Esophagus squamous epithelium (tissue), 5 donors: ENCODE measurements at places on chromosomes 5 and 9.

- DNase-seq: no peak
These were observed 2.5 kb downstream of the PFN3 start for GRCh38 chr5:177397875-177398390.

DNA sequence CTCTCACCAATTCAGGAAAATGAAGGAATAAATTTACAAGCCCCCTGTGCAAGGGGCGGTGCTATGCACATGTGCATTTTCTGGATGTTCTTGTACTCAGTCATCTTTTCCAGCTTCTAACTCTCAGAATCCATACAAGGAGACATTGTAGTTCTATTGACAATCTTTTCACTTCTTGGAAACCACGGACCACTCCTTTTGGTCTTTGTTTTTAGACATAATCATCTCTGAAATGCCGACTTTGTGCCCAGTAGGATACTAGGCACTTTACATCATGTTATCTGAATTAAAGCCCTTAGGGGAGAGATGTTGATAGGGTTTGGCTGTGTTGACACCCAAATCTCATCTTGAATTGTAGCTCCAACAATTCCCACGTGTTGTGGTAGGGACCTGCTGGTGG, 322.6 kb upstream of the WWC1 start:
- DNase-seq: no peak

GRCh38 chr5:92852219-92852618, 728.8 kb downstream of the NR2F1-AS1 start:
- no peak for DNase-seq

DNA sequence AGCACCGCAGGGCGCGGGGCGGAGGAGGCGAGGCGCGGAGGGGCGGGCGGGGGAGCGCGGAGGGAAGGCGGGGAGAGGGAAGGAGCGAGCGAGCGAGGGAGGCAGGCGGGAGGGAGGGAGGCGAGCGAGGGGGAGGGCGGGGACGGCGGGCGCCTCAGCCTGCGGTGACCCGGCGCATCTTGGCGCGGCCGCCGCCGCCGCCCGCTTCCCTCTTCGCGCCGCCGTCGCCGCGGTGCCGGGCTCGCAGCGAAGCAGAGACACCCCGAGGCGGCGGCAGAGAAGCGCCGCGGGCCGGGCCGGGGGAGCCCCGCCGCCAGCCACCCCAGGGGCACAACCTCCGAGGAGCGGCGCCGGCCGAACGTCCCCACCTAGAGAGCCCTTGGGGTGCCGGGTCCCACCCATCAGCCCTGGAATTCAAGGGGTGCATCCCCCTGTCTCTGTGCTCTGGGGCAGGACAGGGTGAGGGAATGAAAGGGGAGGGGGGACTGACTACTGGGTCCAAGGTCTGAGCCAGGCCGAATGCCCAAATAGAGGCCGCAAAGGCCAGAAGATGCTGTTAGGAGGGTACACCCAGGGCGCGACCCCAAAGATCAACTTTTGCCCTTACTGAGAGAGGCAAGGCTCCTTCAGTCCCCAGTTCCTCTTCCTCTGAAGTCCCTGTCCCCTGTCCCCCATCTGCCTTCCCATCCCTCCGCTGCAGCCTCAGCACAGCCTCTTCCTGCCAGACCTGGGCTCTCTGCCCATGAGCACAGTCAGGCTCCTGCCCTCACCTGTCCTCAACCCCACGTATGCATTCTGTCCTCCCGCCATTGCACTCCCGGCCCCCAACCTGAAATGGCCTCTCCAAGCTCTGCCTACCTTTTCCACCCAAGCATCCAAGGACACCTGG, at the start of gene ADAMTS2:
ADAMTS2 (minus strand) TSS at position 29 of the 889 bp plus-strand sequence. CDS start 133 bp downstream, outside the sequence.
- no peak for DNase-seq

- DNase-seq: no peak
These were observed 82.7 kb upstream of the SPOCK1 start for GRCh38 chr5:137581776-137582175.

GRCh38 chr5:103308774-103309173, 50.2 kb downstream of the MACIR start:
- DNase-seq: no peak

DNA sequence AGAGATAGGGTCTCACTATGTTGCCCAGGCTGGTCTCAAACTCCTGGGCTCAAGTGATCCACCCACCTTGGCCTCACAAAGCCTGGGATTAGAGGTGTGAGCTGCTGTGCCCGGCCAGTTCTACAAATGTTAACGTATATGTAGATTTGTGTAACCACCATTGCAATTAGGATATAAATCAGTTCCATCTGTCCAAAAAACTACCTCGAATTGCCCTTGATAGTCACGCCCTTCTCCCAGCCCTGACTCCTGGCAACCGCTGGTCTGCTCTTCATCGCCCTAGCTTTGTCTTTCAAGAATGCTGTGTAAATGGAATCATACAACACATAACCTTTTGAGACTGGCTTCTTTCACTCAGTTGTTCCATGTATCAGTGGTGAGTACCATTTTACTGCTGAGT, 46.1 kb upstream of the PPARGC1B start:
- DNase-seq: no peak

DNA sequence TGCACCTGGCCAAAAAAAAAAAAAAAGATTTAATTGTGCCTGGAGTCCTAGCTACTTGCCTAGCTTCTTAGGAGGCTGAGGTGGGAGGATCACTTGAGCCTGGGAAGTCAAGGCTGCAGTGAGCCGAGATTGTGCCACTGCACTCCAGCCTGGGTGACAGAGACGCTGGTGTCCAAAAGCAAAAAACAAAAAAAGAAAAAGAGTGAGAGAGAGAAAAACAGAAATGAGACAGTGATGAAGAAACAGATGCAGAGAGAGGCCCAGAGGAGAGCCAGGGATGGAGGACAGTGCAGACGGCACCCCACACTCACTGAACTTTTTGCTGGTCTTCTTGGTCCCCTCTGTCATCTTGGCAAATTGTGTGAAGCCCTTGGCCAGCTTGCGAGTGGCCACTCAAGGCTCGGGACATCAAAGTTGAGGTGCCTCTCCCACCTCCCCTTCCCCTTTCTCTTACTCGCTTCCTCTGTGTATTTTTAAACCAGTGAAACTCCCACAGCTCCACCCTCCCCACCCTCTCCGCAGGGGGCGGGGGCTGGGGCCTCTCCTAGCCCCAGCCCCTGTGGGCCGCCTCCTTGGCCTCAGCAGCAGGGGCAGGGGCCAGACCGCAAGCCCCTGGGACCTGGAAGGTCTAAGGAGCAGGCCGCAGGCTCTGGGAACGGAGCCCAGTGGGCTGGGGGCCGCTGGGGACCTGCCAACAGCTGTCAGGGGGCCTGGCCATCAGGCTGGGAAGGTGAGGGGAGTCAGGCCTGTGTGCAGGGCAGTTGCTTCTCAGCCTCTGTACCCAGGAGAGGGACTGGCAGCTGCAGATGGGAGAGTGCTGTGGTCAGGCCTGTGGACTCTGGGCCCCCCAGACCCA, at the start of gene SH2D3C:
SH2D3C (minus strand) TSS at position 387 of the 856 bp plus-strand sequence; CDS start at position 348, 39 bp downstream.
- DNase-seq: no peak

DNA sequence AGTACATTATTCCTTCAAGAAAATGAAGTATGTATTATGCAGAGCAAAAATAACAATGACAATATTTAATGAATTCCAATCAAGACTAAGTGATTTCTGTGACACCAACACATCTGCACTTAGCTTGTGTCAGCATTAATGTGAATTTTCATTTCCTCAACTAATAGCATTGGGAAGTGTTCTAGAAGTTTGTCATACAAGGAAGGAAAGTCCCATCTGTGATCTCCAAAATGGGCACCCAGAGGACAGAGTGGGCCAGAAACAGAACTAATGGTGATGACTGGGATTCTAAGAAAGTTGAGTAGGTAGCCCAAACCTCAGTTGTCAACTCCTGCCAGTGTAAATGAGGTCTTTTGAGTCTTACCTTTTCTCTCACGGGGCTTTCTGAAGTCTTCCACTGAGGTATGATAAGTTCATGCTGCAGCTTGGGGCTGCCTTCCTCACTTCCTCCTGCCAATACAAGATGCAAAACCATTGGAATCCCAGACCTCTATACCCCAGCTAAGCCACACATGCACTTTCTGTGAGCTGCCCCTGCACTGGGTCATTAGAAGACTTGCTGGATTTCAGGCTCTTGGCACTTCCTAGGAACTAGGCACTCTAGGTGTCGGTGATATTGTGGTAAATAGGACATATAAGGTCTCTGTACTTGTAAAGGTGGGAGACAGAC, 4.9 kb downstream of the ADAM19 start:
- no peak for DNase-seq

- no peak for DNase-seq
These were observed 3.9 kb downstream of the EGFL7 start for GRCh38 chr9:136666372-136667213.

- no peak for DNase-seq
These were observed 17.8 kb upstream of the SLC25A51 start for GRCh38 chr9:37921546-37922300.

DNA sequence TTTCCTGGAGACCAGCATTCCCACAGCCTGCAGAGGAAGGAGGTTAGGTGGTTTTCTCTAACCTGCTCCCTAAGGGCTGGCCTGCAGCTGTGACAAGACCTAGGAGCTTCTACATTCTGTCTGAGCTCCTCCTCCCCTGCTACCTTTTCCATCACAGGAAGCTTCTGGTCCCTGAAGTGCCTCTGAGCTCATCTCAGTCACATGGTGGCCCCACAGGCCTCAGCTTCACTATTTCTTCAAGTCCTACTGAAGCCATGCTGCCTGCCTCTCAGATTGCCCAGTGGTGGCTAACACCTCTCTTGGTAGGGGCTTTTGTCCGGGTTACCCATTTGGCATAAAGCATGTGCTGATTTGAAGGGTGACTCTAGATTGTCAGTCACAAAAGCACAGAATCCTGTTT, 259.4 kb downstream of the CRB2 start:
- no peak for DNase-seq

DNA sequence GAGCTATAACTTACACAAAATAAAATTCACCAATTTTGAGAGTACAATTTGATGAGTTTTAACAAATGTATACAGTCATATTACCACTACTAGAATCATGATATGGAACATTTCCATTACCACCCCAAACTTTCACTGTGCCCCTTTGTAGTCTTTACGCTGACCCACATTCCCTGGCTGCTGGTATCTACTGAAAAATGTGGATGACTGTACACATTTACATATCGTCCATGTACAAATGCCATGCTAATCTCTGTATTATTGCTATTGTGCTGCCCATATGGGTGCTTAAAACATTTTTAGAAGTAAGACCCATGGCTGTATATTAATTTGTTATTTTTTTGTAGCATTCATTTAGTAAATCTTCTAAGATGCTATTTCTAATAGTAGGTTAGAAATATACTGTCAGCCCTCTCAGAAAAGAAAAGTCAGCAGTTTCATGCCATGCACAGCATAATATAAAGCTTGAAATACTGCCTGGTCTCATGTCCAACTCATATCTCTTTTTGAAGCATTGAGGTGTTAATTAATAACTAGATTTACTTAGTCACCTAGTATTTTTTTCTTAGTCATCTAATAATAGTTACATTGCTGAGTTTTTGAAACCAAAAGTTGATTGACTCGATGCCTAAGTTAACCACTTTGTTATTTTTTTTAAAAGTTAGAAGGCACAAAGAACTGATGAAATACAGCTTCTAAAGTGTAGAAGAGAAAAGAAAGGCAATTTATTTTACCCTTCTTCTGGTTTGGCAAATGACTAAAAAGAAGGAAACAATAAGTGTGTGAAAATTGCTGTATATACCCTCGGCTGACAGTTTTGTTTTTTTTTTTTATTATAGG, 188.3 kb upstream of the MEF2C start:
- no peak for DNase-seq

DNA sequence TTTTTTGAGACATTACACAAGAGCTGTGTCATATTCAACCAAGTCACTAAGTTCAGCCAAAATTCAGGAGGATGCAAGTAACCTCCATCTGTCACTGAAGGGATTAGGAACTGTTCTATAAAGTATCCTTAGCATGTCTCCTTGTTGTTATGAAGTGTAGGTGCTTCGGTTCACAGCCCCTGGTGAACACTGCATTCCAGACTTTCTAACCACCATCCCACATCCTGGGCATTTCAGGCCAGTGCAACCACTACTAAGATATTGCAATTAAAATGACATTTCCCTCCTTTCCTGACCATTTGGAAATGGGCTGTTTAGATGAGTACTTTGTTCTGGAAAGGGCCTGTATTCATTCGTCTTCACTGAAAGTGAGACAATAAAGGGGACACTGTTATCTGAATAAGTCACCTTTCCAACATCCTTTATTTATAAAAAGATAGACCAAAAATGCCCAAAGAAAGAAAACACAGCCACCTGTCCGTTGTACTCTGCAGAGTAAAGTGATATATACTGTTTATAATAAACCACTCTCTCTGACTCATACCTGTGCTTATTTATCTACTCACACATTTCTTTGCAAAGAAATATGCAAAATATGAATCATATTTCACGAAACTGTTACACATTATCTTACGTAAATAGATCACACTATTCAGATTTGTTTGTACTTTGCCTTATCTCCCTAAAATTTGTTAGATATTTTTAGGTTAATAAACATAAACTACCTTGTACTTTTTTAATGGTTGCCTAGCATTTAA, 861.9 kb downstream of the CDH18 start:
- DNase-seq: no peak

GRCh38 chr5:108747774-108748400, at the start of gene FER:
TSS of gene FER (plus strand) at chr5:108747897. CDS start at chr5:108798183, 50,286 bp downstream.
- DNase-seq: no peak

GRCh38 chr5:56340196-56340980, 107.3 kb upstream of the ANKRD55 start:
- DNase-seq: no peak

DNA sequence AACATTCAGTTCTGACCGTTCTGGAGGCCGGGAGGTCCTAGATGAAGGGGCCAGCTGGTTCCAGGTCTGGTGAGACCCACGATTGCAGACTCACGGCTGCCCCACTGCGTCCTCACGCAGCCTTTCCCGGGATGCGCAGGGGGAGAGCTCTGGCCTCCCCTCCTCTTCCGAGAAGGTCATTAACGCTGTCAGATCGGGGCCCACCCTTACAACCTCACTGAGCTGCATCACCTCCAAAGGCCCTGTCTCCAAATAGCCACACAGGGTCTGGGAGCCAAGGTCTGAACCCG, 66.6 kb upstream of the PPP1R26 start:
- no peak for DNase-seq

DNA sequence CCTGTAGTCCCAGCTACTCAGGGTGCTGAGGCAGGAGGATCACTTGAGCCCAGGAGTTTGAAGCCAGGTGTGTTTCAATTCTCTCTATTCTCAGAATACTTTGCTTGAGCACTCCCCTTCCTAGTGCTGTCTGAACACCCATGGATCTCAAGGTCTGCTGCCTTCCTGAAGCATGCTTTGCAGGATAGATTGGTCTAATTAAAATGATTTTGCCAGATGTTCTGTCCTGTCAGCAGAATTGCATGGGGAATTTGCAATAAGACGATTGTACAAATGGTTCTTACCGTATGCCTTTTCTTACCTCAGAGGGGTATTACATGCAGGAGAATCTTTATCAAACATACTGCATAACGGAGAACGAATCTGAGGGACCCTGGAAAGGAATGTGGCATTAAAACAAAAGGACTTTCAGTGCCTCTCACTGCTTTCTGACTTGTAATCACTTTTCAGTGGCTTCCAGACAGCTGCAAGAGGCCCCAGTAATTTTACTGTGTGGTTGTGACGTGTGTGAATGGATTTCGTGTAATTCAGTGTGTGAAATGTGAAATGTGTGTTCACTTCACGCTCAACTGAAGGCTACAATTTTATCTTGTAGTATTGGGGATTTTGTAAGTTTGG, 587.2 kb upstream of the SEMA6A start:
- no peak for DNase-seq
